LHCN-M2 (cell line): ENCODE measurements at places on chromosomes 11 and 22. TPM values are rescaled to one million over a fixed set of nuclear protein-coding genes. Genes with fewer than 3 reads are reported as not detected.

Gene SLC22A8
- total RNA-seq: not detected in 2 replicates

- peak; percentile 77 for DNase-seq
These were observed 1.7 kb downstream of the CBX6 start for GRCh38 chr22:38870312-38870741.

Gene OR4C5
- total RNA-seq: not detected in 2 replicates

DNA sequence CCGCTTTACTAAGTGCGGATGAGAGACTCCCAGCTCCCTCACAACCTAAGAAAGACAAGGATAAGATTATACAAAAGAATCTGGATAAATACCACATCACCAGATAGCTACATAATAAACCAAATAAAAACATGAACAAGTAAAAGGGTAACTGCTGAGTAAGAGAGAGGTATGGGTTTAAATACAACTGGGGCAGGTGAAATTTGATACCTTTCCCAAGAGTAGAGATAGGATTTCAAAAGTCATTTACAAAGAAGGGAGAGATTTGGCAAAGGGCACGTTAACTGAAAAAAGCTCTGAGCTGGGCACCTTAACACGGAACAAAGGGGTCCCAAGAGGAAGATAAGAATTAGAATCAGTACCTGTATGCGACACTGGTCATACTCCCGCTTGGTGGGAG, 1.7 kb downstream of the UBXN1 start:
- DNase-seq: no peak

- DNase-seq: peak; percentile 55
These were observed 533.9 kb upstream of the CCDC90B start for GRCh38 chr11:83819931-83820549.

Gene LSP1
- 311 and 321 TPM in 2 replicates for total RNA-seq

GRCh38 chr11:19552161-19552560, 160.5 kb upstream of the NAV2 start:
- DNase-seq: no peak
